ENCODE measurements at places on chromosomes 12 and 14.

- no peak for DNase-seq
These were observed 9.0 kb upstream of the EAPP start for GRCh38 chr14:34548472-34548981.

- DNase-seq, result no peak
These were observed 190.8 kb upstream of the C14orf180 start for GRCh38 chr14:104388541-104389325.

- DNase-seq, result no peak
These were observed 22.8 kb downstream of the CEP170B start for GRCh38 chr14:104887623-104888488.

- no peak for DNase-seq
These were observed 24.1 kb downstream of the CEP83 start for GRCh38 chr12:94435511-94435927.

- DNase-seq, result no peak
These were observed 382.5 kb upstream of the TMTC1 start for GRCh38 chr12:30166006-30166795.

DNA sequence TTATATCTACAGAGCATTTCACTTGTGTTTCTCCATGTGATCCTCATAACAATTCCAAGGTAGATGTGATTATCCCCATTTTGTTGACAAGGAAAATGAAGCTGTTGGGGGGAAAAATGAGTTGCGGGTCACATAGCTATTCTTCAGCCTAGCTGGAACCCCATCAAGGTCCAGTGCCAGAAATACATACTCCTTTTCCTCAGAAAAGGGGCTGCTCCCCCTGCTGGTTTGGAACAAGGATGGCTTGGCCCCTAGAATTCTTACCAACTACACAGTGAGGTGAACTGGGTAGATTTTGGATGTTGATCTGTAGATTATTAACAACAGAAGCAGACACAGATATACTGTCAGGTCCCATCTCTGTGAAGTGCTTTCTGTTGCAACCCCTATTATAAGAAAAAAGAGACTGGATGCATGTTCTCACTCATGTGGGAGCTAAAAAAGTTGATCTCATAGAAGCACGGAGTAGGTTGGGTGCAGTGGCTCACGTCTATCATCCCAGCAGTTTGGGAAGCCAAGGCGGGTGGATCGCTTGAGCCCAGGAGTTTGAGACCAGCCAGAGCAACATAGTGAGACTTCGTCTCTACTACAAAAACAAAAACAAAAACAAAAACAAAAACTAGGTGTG is 8.9 kb downstream of the IKZF4 start:
- DNase-seq, result no peak

DNA sequence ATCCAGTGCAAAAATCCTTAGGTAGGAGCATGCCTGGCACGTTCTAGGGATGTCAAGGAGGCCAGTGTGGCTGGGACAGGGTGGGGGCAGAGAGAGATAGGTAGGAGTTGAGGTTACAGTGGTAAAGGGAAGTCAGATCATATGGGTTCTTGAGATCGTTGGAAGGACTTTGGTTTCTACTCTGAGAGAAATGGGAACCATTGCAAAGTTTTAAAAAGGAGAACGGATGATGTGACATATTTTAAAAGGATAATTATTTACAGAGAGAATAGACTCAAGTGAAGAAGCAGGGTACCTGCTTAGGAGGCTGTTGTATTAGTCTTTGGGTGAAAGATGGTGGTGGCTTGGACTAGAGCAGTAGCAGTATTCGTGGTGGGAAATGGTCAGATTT is 47.6 kb upstream of the ATP2B1 start:
- no peak for DNase-seq

DNA sequence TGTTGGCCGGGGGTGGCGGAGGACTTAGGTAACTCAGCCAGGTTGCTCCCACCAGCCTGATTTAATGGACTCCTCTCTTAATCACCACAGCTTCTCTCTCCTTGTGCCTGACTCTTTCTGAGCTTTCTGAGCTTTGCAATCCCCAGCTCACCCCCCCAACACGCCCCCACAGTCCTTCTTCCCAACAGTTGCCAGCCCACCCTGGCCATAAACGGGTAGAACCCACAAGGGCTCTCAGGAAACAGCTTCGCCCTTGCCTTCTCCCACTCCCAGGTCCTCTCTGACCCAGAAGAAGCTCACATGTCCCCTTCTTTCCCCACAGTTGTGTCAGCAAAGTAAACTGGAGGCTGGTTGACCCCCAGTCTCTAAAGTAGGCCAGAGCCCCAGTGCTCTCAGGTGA is 32.9 kb downstream of the ZFP36L1 start:
- DNase-seq, result no peak

- no peak for DNase-seq
These were observed 92.6 kb downstream of the RPS29 start for GRCh38 chr14:49493557-49493956.

DNA sequence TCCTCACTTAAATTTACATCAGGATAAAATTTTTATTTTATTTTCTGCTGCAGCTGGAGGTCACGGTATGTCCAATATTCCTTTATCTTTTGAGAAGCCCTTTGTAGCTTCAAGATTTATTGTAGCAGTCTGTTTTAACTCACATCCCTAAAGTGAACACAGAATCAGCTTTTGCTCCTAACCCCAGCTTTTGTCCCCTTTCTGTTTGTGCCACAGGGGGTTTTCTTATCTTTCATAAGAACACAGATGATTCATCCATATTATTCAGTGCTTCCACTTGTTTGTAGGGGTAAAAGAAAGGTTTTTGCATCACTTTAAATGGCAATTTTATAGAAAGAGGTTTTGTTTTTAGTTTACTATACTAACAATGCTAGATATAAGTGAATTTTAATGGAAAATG is 21.8 kb upstream of the PIK3C2G start:
- no peak for DNase-seq

DNA sequence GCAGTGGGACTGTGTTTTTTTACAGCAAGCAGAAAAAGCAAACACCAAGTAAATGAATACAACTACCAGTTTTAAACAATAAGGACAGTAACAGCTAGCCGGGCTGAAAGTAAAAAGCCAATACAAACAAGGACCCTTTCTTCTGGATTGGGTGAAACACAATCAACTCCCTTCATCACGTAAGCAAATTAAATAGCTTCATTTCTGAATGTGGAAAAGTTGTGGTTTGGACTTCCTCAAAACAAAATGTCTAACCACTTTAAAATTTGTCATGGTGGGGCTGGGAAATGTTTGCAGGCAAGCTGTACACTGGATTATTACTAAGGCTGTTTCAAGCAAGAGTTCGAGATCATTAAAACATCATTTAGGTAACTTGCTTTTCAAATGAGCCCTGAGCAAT is 47.4 kb downstream of the TCHP start:
- no peak for DNase-seq

DNA sequence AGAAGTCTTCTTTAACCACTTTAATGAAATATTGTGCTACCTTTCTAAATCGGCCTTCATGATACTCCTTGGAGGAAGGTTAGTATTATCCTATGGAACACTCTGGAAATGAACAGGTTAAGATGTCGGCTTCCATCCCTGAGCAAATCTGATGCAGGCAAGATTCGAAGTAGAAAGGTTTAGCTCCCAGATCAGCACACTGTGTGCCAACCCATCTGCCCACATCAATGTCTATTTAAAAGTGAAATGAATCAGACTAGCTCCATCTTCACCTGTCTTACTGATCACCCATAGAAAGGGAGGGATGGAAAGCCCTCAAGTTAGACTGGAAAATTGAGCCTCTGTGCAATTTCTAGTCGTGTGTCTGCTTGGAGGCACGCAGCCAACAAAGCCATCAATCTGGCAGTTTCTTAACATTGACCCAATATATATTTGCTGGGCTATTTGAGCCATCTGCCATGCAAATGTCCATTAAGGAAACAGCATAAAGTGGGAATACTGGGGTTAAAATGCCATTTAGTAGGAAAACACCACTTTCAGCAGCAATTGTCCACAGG is 506.1 kb downstream of the RMST start:
- DNase-seq, result no peak

DNA sequence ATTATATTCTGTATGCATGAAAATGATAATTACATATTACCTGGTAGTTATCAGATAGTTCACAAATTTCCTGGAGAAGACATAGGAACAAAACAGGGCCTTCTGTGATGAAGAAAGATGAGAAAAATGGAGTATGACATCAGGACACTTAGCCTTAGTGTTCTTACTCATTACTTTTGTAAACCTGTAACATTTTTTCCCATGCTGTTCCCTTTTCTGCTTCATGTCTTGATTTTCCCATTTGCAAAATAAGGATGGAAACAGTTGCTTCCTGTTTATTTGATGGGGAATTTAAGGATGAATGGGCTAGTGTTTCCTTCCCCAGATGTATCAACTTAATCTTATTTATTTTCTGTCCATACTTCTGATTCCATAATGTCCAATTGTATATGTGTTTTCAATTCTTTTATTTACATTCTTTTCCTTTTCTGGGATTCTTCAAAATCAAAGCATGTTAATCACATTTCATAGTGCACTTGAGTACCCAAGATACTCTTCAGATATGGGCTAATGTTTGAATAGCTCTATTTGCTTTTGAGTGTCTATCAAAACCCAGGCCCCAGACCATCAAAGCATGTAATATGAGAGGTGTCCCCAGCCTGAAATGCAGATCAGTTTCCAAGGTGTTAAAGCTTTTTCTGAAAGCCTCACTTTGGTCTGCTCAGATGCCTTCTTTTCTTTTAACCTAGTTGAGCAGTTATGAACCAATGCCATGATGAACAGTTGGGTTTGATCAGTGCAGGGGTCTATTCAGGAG is 260.5 kb downstream of the RAD51B start:
- DNase-seq, result no peak

GRCh38 chr14:72709916-72710611 is 183.8 kb downstream of the DPF3 start:
- no peak for DNase-seq

GRCh38 chr12:27094726-27095125 is 12.3 kb upstream of the C12orf71 start:
- no peak for DNase-seq

- no peak for DNase-seq
These were observed 42.6 kb upstream of the REP15 start for GRCh38 chr12:27653661-27654060.

- DNase-seq, result no peak
These were observed 15.5 kb upstream of the IRF2BPL start for GRCh38 chr14:77043984-77044485.

DNA sequence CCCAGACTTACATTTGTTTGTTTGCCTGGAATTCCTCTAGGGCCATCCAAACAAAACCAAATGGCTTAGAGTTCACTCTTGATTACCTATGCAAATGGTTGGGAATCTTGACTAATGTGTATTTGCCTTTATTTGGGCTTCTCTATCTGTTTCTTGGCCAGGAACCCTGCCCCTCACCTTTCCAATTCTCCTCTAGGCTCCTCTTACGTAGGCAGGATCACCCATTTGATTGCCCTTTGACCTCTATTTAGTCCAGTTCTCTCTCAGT is 123.0 kb upstream of the DYRK2 start:
- no peak for DNase-seq

GRCh38 chr12:49232940-49233841 is 31.7 kb upstream of the TUBA1C start:
- DNase-seq, result peak; percentile 65

DNA sequence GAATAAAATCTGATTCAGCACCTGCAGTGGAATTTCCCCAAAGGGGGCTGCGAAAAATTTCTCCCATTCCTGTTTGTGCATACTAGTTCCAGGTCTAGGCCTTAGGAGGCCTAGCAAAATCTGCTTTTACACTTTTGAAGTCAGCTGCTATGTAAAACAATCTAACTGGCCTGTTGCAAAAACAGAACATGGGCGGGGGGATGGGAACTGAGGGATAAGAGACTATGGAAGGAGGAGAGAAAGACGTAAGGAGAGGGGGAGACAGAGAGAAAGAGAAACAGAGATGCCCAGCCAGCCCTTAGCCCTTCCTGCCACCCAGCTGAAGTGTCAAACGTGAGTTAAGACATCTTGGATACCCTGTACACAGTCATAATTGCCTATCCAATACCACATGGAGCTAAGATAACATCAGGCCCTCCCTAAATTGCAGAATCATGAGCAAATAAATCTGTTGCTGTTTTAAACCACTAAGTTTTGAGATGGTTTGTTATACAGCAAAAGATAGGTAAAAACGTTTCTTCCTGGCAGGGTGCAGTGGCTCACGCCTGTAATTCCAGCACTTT is 45.6 kb downstream of the SPTLC2 start:
- no peak for DNase-seq

GRCh38 chr14:60863249-60863648 is 117.6 kb downstream of the TRMT5 start:
- no peak for DNase-seq

GRCh38 chr12:131865180-131865875 is 29.1 kb upstream of the ULK1 start:
- DNase-seq, result no peak

GRCh38 chr12:67943141-67943892 is 45.9 kb upstream of the IFNG-AS1 start:
- DNase-seq, result no peak

DNA sequence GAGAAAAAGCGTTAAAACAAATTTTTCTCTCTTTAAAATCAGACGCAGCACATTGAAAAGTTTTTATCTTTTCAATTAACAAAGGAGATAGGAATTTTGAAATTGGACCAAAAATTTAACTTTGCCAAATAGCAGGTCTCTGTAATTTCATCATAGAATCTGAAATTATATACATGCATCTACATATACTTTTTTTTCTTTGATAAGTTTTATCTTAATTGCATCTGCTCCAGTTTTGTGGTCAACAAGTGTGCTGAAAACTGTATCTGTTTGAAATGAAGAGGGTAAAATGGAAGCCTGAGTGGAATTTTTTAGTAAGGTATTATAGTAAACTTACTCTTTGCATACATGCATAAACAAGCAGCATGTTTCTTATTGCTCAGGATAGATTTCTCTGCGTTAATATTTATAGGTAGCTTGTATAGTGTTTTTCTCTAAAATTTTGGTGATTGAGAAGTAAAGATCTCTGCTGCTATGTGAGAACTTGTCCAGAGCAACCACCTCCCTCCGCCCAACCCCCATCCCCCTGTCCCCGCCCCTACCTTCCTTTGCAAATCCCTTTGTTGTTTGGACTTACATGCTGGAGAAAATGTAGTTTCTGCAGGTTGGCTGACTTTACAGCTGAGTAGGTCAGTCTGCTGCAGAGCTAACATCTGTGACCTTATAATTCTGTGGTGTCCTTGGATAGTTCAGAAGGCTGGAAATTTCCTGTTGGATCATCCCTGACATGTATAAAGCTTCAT is 64.6 kb downstream of the VRK1 start:
- no peak for DNase-seq

- DNase-seq, result no peak
These were observed 689.6 kb upstream of the FOXG1 start for GRCh38 chr14:28077021-28077420.

DNA sequence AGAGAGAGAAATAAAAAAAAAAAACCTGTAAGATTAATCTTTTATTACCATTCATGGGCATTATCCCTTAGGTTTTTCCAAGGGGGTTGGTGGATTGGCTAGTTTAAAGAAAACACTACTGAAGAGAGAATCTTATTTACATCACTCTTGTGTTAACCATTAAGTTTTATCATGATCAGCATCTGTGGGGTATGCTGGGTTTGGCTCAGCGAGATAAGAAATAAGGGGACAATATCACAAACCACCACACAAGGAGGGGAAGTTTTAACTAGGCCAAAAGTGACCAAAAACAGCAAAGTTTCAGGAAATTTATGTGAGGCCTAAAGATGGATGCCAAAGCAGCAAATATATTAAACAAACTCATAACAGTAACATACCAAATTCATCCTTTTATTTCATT is 548.6 kb downstream of the SLC16A7 start:
- no peak for DNase-seq

All from hypothalamus (tissue), 51 donors.